ENCODE measurements at places on chromosomes 1 and 21. TPM values are rescaled to one million over a fixed set of nuclear protein-coding genes. Genes with fewer than 3 reads are reported as not detected.

DNA sequence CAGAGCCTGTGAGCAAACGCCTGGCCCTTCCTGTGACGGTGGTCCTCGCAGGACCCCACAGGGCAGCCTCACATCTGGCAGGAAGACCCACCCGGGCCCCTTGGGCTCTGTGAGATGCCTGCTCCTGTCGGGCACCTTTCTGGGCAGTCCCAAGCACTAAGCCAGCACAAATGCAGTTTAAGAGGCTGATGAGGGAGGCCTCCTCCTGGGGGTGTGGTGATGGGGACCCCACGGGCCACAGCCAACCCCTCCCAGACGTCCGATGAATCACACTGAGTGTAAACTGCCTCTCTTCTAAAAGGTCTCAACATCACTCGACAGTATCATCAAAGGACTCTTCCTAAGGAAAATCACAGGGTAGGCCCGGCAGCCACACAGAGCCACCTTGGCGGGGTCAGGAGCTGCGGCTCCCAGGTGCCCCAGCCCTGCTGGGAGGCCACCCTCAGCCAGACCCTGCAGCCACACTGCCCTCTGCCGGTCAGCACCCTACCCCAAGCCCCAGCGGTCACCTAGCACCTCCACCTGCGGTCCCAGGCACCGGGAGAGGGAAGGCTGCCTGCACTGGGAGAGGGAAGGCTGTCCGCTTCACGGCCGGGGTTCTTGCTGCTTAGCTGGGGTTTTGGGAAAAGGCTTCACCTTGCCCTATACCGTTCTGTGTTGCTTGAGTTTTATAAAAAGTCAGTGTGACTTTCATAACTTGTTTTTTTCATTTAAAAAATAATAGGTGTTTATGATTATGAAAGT, 3.9 kb upstream of the PRKCZ start:
- DNase-seq: no peak

GRCh38 chr1:234911787-234912186, 216.8 kb downstream of the TOMM20 start:
- no peak for DNase-seq

The TMEM183A gene
- total RNA-seq: 55.4 TPM

The MIXL1 gene
- total RNA-seq: 0.10 TPM

The DDAH1 gene
- 55.1 TPM for total RNA-seq
